ENCODE measurements at places on chromosomes 4 and X.

DNA sequence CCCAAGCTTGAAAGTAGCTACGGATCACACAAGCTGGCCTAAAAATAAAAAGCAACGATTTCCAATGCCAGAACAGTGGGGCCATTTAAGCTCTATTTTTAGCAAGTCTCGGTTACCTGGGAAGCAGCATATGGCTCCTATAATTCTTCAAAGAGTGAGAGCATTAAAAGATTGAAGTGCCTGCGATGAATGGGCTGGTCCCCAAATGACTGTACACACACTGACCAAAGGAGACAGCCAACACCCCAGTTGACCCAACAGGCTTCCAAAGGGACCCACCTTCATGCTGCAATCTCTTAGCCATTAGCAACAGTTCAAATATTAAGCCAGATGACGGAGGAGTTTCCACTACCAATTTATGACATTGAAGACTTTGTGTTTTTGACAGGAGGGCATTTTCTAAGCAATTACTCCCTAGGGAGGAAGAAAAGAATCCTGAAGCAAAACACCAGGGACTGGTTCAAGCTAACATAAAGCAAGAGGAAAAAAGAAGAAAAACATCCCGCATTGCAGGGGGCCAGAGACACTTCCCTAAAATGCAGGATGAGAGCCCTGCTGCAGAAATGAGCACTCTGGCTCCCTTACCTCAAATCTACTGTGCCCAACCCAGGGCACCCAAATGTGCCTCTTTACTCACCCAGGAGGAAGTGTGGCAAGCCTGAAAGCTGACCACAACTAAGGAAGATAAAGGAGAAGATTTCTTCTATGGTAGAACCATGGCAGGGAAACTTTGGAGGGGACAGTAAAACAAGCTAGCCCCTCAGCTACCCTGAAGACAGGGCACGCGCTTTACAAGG lies 21.6 kb downstream of the SH3KBP1 start:
- DNase-seq = no peak

GRCh38 chrX:63686878-63687714 lies 97.9 kb downstream of the ARHGEF9 start:
- no peak for DNase-seq

DNA sequence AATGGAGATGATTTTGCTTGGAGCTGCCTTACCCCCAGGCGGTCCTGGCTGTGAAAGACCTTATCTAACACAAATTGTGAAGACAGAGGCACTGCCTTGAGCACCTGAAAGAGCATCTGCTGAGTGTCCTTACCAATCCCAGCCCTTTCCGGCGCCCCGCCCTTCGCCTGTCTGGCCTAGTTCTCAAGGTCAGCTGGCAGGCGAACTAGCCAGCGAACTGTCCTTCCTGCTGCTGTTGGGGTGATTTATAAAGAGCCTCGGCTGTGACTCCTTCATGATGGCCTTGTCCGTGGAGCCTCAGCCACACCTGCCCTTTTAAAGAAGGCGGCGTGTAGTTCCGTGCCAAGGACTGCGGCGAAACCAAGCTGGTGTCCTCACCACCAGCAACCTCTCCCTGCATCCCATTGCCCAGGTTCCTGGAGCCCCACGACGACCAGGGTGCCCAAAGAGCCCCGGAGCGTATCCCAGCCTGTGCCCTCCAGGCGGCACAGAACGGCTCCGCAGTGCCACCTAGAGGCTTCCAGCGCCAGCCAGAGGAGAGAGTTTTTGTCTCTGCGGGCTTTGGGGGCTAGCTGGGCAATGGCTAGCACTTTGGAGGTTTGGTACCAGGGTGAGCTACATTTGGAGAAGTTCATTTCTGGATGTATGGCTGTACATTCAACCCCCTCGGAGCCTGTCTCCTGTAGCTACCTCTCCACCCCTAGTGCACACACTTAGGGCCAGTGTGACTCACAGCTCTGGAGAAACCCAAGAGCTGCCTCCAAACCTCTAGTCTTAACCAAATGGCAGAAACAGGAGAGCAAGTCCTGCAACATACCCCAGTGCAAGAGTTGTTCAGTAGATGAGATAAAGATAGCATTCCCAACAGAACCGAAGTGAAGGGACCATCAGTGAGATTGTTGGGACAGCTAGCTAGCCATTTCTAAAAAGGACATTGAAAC lies 36.8 kb upstream of the VMA21 start:
- no peak for DNase-seq

DNA sequence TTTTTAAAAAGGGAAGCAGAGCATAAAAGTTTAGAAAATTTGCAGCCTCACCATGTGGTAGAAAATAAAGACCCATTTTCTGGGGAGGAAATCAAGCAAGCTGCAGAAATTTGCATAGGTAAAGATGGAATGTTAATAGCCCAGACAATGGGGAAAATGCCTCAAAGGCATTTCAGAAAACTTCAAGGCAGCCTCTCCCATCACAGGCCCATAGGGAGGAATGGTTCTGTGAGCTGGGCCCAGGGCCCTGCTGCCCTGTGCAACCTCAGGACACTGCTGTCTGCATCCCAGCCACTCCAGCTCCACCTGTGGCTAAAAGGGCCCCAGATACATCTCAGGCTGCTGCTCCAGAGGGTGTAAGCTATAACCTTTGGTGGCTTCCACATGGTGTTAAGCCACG lies 137.9 kb downstream of the INPP4B start:
- DNase-seq = no peak

GRCh38 chr4:121100093-121100775 lies 27.9 kb upstream of the NDNF start:
- DNase-seq = no peak

DNA sequence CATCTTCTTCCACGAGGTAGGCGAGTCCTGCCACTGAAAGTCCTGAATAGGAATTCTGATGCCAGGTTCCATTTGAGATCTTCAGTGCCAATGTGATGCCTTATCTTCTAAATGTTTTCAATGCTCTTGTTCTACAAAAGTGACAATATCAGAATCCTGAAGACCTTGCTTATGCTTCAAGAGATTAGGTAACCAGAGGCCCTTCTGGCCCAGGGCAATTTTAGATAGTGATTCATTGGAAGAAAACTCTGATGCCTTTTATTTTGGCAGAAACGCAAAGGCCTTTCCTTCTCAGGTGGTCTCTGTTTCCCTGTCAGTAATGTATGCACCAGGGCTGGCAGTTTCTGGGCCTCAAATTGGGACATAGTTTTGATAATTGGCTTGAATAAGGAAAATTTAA lies 144.8 kb downstream of the CEP135 start:
- DNase-seq = no peak

DNA sequence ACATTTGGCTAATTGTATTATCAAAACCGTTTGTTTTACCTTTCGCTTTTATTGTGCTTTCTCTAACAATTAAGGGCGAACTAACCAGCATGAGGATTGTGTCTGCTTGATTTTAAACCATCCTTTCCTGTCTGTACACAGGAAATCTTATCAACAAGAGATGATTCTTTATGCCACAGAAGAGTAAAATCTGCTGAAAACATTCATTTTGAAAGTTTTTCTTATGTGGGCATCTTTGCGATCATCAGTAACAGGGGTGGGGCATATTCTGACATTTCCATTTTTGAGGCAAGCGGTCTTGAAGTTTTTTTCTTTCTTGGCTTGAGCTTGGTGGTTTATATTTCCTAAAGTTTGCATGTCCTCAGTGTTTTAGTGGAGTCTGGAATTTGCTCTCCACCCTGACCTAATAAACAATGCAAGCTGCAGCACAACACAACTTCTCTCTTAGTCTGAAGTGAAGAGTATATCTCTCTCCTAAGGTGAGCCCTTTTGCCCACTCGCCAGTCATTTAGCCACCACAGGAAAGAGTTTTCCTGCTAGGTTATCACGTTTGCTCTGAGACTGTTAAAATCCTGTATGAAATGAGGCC lies 26.6 kb downstream of the NFKB1 start:
- DNase-seq = no peak

Measured in activated naive CD8-positive, alpha-beta T cell treated with anti-CD3 and anti-CD28 coated beads, Interleukin-2, amount 50 U/mL, for 16 hours (primary cell).